ENCODE measurements at places on chromosomes 7 and 10.

DNA sequence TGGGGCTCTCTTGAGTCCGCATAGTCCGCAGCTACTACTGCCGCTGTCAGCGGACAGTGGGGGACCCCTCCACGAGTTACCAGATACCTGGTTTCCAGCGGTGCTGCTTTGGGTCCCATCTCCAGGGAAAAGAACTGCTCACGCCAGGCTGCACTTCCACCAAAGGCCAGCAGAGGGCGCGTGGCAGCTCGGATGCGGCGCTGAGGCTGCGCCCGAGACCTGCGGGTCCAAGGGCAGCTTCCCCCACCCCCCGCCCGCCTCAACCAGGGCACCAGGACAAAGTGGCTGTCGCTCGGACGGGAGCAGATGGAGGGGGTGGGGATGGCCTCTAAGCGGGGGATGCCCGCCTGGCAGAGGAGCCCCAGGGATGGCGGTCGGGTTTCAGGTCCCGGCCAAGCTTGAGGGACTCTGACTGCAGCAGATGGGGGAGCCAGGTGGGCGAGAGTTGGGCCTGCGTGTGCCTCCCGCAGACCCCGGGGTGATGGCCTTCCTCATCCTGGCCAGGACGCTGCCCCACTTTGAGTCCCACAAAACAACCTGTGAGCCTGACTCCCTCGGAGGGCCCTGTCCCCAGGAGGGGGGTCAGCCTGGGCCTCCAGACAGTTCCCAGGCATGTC is 23.8 kb upstream of the ZNF735 start:
- no peaks in the 10 kb centered on the region for H3K4me1 ChIP-seq
- no peak overlapping the region for H3K4me3 ChIP-seq
- no peak for DNase-seq
- no peaks in the 10 kb centered on the region for H3K27me3 ChIP-seq
- no peaks in the 10 kb centered on the region for H3K36me3 ChIP-seq
- H3K27ac ChIP-seq, result no peak overlapping the region

DNA sequence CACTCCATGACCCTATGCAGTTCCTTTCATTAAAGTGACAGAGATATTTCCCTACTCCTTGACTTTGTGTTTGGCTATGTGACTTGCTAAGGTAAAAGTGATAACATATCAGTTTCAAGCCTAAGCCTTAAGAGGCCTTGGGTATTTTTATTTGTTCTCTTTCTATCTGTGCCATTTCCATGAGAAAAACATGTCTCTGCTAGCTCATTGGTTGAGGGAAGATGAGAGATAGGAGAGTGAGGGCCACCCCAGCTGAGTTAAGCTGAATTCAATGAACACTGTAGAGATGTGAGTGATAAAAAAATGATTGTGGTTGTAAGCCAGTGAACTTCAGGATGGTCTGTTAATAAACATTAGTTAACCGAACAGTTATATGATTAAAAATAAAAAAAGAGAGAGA is 13.4 kb downstream of the TASOR2 start:
- H3K27ac ChIP-seq, result no peak overlapping the region
- no peaks in the 10 kb centered on the region for H3K27me3 ChIP-seq
- no peaks in the 10 kb centered on the region for H3K36me3 ChIP-seq
- peaks cover under 1% of the 10 kb centered on the region for H3K4me1 ChIP-seq

GRCh38 chr7:136937436-136937835 is 69.0 kb downstream of the CHRM2 start:
- no peak overlapping the region for H3K4me3 ChIP-seq
- DNase-seq, result no peak
- H3K27ac ChIP-seq, result no peak overlapping the region
- no peaks in the 10 kb centered on the region for H3K36me3 ChIP-seq
- no peaks in the 10 kb centered on the region for H3K27me3 ChIP-seq

- no peak for DNase-seq
- H3K36me3 ChIP-seq, result no peaks in the 10 kb centered on the region
- no peaks in the 10 kb centered on the region for H3K27me3 ChIP-seq
- H3K4me3 ChIP-seq, result no peak overlapping the region
- H3K4me1 ChIP-seq, result peaks cover 2% of the 10 kb centered on the region
- no peak overlapping the region for H3K27ac ChIP-seq
Measured at GRCh38 chr10:42986633-42987032, 90.2 kb upstream of the RET start.

- H3K4me1 ChIP-seq, result no peaks in the 10 kb centered on the region
- H3K27ac ChIP-seq, result no peak overlapping the region
- no peak for DNase-seq
- no peaks in the 10 kb centered on the region for H3K27me3 ChIP-seq
Measured at GRCh38 chr10:29829776-29830175, 195.0 kb upstream of the SVIL start.

GRCh38 chr10:126421756-126422256 is 33.5 kb upstream of the ADAM12 start:
- DNase-seq, result peak; percentile 95
- peak overlapping the region; percentile 46 for H3K4me3 ChIP-seq
- peaks cover 6% of the 10 kb centered on the region for H3K4me1 ChIP-seq
- H3K27me3 ChIP-seq, result no peaks in the 10 kb centered on the region
- peaks cover 9% of the 10 kb centered on the region for H3K36me3 ChIP-seq
- H3K27ac ChIP-seq, result peak overlapping the region; percentile 94

- no peak overlapping the region for H3K4me3 ChIP-seq
- H3K4me1 ChIP-seq, result no peaks in the 10 kb centered on the region
- DNase-seq, result no peak
- no peak overlapping the region for H3K27ac ChIP-seq
Measured at GRCh38 chr7:23107781-23108180, 2.2 kb downstream of the KLHL7 start.

DNA sequence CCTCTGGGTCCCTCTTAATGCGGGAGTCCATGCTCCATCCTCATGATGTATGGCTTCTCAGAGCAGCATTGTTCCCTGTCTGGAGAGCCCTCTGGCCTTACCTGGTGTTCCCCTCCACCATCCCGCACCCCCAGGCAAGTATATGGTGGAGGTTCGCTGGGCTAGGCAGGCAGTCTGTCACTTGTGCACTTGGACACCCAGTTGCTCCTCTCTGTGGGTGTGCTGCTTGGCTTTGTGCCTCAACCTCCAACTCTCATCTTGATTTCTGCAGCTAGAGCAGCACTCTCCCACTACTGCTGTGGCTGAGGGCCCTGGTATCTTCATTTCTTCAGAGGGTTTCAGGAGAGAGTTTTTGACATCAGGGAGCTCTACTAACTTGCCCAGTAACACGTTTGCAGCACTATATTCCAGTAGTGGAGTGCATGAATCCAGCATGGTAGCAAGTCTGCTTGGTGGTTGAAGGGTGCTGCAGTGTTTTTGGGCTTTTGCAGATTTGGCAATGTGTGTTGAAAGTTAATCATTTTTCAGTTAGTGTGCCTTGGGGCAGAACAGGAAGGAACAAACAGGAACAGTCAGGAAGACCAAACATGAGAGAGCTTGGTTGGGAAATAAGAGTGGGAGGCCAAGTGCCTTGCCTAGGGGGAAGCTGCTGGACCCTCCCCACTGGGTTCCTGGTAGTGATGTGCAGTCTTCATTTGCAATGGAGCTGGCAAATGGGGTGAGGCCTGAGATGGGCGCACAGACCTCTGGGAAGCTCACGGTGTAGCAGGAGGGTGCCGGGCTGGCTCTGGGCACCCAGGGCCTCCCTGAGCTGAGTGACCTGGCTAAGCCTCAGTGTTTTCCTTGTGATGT is 37.4 kb downstream of the TSPAN14 start:
- H3K27me3 ChIP-seq, result no peaks in the 10 kb centered on the region
- H3K4me1 ChIP-seq, result peaks cover 38% of the 10 kb centered on the region
- DNase-seq, result no peak
- H3K27ac ChIP-seq, result peak overlapping the region; percentile 53
- H3K4me3 ChIP-seq, result no peak overlapping the region

DNA sequence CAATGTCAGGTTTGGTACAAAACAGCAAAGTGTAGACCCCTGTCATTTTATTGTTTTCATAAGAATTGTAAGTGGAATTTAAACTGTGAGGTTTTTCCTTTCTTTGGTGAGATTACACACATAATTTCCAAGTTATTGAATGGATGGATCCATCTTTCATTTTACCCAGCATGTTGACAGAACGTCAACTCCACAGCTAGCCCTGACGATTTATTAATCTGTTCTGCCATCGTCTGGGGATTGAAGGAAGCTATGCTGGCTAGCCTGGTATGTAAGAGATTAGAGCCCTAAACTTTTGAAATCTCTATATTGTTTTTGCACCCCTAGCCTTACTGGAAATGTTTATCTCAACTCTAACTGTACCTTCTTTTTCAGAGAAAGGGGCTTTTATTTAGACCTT is 8.6 kb downstream of the WNT16 start:
- DNase-seq, result no peak
- H3K4me3 ChIP-seq, result no peak overlapping the region
- H3K27me3 ChIP-seq, result no peaks in the 10 kb centered on the region
- H3K4me1 ChIP-seq, result peaks cover 4% of the 10 kb centered on the region

DNA sequence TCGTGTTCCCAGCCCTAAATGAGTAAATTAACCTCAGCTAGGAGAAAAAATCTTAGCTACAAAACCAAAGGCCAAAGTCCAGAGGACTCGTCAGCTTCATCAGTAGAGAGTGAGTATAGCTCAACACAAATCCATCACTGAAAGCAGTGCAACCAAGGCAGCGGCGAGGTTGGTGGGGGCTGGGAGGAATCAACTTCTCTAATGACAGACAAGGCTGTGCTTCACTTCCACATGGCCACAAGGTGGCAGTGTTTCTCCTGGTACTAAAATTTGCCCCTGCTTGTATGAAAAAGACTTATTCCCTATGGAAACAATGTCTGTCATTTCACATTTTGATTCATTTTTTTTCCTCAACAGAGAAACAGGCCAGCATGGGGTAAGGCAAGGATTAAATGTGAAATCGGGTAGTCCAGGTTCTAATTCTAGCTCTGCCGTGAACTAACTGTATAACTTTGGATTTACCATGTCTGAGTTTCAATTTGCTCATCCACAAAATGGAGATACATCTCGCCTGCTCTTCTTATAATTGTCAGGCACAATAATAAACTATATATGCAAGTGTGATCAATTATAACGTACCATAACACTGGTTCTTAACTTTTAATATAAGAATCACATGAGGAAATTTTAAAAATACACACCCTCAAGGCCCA is 39.3 kb downstream of the FAS start:
- no peak overlapping the region for H3K27ac ChIP-seq
- H3K4me1 ChIP-seq, result peaks cover 5% of the 10 kb centered on the region
- peak; percentile 79 for DNase-seq
- no peaks in the 10 kb centered on the region for H3K27me3 ChIP-seq
- H3K4me3 ChIP-seq, result no peak overlapping the region

- no peak for DNase-seq
- no peaks in the 10 kb centered on the region for H3K4me1 ChIP-seq
- H3K36me3 ChIP-seq, result no peaks in the 10 kb centered on the region
Measured at GRCh38 chr10:118216571-118217170, 125.5 kb downstream of the FAM204A start.

GRCh38 chr7:107327986-107328569 is 141.8 kb upstream of the GPR22 start:
- H3K36me3 ChIP-seq, result peaks cover 15% of the 10 kb centered on the region
- H3K27me3 ChIP-seq, result no peaks in the 10 kb centered on the region
- H3K4me1 ChIP-seq, result no peaks in the 10 kb centered on the region
- no peak overlapping the region for H3K27ac ChIP-seq
- DNase-seq, result peak; percentile 6
- H3K4me3 ChIP-seq, result no peak overlapping the region

- DNase-seq, result peak; percentile 98
- peak overlapping the region; percentile 84 for H3K27ac ChIP-seq
- no peak overlapping the region for H3K4me3 ChIP-seq
- H3K36me3 ChIP-seq, result peaks cover 48% of the 10 kb centered on the region
- peaks cover 28% of the 10 kb centered on the region for H3K4me1 ChIP-seq
- H3K27me3 ChIP-seq, result no peaks in the 10 kb centered on the region
Measured at GRCh38 chr10:93471110-93471651, 11.0 kb downstream of the MYOF start.

- no peaks in the 10 kb centered on the region for H3K36me3 ChIP-seq
- no peaks in the 10 kb centered on the region for H3K27me3 ChIP-seq
- no peak overlapping the region for H3K4me3 ChIP-seq
- peaks cover 4% of the 10 kb centered on the region for H3K4me1 ChIP-seq
Measured at GRCh38 chr10:36170943-36171501, 528.9 kb upstream of the FZD8 start.
